ENCODE measurements at places on chromosomes 16 and 17. TPM values are rescaled to one million over a fixed set of nuclear protein-coding genes. Genes with fewer than 3 reads are reported as not detected.

DNA sequence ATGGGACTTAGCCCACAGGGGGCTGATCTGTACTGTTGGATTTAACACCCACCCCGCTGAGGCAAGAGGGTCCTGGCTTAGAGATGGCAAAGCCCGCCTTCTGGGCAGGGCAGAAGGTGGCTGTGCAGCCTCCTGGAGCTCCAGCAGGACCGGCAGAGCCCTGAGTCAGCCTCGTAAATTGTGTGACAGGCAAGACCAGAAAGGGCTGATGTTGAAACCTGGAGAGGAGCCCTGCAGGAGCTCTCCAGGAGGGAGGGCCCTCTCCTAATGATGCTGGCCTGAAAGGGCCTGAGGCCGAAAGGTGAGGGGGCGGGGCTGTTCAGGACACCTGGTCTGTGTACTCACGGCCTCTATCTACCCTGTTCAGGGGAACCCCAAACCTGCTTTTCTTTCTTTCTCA lies 22.5 kb upstream of the MYO15B start:
- H3K36me3 ChIP-seq: peaks cover 9% of the 10 kb centered on the region
- H3K4me3 ChIP-seq: no peak overlapping the region
- H3K27me3 ChIP-seq: no peaks in the 10 kb centered on the region
- DNase-seq: no peak
- H3K4me1 ChIP-seq: peaks cover 10% of the 10 kb centered on the region

DNA sequence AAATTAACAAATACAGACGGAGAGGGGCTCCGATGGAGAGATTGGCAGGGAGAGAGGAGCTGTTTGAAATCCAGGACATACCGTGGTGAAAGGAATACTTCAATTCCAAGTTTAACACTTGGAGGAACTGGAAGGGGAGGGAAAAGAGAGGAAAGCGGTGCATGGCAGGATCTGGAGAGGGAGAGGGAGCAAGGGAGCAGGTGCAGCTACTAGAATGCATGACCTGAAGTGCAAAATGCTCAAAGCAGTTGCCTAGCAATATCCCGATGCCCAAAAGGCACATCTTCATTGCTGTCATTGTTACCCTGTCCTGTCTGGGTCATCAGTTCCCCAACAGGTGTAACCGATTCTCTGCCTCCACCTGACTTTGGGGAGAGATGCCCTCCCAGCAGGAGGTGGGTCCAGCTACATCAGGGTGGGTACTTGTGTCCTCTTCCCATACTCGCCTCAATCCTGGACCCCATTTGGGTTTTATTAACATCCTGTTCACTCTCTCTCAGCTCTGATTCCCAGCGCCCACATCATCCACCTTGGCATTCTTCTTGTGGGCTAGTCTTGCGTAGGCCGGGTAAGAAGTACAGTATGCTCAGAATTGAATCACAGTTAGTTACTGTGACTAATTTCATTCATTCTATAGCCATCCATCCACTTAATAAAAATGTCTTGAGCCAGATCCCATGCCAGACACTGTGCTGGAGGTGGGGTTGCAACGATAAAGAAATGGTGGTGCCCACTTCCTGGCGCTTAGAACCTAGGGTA lies 37.4 kb upstream of the EMP2 start:
- no peaks in the 10 kb centered on the region for H3K36me3 ChIP-seq
- H3K27ac ChIP-seq: no peak overlapping the region
- peaks cover 20% of the 10 kb centered on the region for H3K27me3 ChIP-seq
- H3K4me3 ChIP-seq: no peak overlapping the region

DNA sequence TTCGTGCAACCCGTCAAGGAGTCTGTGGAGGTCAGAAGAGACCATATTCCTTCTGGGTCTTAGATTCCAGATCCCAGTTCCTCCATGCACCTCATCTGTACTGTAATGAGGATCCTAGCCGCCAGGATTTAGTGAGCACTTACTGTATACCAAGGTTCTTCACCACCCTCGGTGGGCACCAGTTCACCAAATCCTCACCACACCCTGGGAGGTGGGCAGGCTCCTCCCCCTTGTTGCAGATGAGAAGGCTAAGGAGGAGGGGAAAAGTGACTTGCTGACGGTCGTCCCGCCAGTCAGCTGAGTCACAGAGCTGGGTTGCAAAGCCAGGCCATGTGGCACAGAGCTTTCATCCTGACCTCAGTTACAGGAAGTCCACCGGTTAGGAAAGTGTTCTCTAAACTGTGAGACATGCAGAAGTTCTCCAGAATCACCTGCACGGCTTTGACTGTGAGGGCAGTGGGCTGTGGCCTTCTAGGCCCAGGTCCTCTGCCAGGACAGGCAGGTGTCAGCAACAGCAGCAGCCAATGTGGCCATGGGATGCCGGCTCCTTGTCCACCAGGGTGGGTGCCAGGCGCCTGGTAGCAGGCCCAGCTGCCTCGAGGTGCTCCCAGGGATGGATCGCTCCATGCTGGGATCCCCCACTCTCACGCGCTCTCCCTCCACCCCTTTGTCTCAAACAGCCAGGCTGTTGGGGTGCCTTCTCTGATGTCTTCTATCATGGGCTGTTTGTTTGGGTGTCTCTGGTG lies 240.3 kb upstream of the GSE1 start:
- H3K27ac ChIP-seq: no peak overlapping the region
- H3K36me3 ChIP-seq: no peaks in the 10 kb centered on the region

DNA sequence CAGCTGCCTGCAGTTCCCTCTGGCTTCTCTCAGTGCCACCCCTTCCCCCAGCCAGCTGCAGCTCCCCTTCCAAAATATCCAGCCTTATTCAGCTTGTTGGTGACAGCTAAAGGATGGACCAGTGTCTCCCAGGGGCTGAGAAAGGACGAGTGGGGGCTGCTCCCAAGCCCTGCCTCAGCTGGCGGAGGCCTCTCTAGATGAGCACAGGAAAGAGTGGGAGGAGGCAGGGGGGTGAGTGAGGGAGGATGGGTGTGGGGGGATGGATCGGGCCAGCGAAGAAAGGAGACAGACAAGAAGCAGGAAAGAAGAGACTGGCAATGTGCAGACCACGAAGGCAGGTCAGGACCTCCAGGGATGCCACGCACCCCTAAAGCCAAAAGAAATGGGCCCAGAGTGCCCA lies 17.5 kb downstream of the PIPOX start:
- no peaks in the 10 kb centered on the region for H3K36me3 ChIP-seq
- H3K27ac ChIP-seq: no peak overlapping the region
- H3K27me3 ChIP-seq: no peaks in the 10 kb centered on the region

- no peak overlapping the region for H3K27ac ChIP-seq
- H3K36me3 ChIP-seq: peaks cover 19% of the 10 kb centered on the region
- H3K27me3 ChIP-seq: no peaks in the 10 kb centered on the region
- no peak overlapping the region for H3K4me3 ChIP-seq
- H3K4me1 ChIP-seq: peaks cover 4% of the 10 kb centered on the region
Measured at GRCh38 chr17:28193241-28193640, 125.8 kb upstream of the TMEM97 start.

DNA sequence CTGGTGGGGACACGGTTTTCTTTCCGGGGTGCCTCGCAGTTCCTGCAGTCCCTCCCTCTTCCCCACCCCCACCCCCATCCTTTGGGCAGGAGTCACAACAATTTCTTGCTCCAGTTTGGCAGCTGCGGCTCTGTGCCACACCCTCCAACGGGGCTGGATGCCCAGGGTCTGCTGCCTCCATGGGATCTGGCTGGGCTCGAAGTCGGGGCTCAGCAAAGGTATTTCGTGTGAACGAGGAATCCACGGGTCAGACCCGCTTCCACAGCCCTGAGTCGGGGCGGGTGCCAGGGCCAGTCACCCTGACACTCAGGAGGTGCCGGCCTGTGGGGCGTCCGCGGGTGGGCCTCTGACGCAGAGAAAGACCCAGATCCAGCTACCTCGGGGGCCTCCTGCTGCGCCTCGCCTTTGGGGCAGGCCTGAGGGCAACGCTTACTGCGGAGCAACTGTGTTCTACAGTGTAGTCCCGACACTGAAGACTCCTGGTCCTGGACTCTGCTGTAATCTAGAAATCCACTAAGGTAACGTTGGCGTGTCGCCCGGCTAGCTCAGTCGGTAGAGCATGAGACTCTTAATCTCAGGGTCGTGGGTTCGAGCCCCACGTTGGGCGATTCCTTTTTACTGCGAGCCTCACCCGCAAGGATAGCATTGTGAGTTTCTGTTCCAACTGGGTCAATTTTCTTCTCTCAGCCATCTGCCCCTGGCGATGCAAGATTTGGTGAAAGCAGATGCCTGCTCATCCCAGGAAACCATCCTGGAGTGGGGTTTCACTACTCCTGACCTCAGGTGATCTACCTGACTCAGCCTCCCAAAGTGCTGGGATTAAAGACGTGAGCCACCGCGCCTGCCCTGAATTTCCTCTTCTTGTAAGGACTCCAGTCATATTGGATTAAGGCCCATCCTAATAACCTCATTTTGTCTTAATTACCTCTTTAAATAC lies 12.6 kb upstream of the OR1F1 start:
- no peak overlapping the region for H3K4me3 ChIP-seq
- H3K36me3 ChIP-seq: no peaks in the 10 kb centered on the region
- peaks cover 61% of the 10 kb centered on the region for H3K27me3 ChIP-seq
- peaks cover 43% of the 10 kb centered on the region for H3K4me1 ChIP-seq
- no peak overlapping the region for H3K27ac ChIP-seq

DNA sequence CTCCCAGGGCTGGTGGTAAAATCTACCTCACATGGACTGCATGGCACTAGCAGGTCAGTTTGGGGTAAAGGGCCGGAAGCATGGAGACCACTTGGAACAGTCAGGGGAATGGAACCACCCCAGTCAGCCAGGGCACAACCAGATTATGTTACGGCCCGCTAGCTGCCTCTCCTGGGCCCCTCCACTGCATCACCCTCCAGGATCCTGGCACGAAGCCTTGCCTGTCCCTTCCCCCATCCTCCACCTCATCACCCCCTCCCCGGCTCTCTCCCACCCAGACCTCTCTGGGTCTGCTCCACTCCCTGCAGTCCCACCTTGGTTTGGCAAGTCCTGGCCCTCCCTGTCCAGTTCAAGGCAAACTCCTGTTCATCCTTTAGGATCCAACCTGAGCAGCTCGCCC lies 91.7 kb downstream of the CLEC16A start:
- no peaks in the 10 kb centered on the region for H3K4me1 ChIP-seq
- H3K27me3 ChIP-seq: no peaks in the 10 kb centered on the region
- no peak overlapping the region for H3K27ac ChIP-seq
- no peak overlapping the region for H3K4me3 ChIP-seq
- DNase-seq: no peak

DNA sequence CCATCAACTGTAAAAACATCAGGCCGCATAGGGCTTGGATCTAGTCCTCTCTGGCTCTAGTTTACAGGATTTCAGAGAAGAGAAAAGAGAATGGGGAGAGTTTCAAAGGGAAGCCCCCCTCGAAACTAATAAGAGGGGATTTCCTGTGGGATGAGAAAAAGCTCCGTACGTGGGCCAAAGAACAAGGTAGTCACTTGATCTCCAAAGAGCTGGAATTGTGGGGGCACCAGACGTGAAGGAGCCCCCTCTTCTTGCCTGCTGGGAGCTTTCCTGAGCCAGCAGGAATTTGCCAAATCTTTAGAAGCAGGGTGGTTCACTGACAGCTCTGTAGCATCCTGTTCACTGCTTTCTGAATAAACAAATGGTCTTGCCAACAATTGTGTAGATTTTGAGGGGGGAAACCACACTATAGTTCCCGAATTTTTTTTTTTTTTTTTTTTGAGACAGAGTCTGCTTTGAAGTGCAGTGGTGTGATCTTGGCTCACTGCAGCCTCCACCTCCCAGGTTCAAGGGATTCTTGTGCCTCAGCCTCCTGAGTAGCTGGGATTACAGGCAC lies 7.0 kb upstream of the TMIGD1 start:
- no peak for DNase-seq
- no peaks in the 10 kb centered on the region for H3K4me1 ChIP-seq
- H3K27ac ChIP-seq: no peak overlapping the region
- H3K27me3 ChIP-seq: no peaks in the 10 kb centered on the region

DNA sequence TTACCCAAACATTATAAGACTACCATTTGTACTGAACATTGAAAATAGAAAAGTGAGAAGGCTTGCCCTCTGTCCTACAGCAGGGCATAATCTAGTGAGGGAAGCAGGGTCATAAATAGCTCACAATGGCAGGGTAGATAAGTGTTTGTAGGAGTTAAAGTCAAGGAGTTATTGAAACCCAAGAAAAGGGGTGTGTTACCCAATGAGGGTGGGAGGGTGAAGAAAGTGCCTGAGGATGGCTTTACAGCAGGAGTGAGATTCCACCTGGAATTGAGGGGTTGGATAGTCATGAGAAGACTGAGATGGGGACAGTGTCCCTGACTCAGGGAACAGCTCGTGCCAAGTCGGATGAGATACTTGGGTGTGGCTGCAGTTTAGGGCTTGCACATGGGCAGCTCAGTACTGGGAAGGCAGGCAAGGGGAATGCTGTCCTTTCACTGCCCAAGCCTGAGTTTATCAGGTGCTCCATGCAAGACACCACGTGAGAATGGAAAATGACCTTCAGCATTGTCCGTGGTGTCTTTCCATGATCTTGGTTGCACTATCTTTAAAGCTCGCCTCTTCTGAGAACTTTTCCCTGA lies 393.2 kb upstream of the MAF start:
- H3K27me3 ChIP-seq: no peaks in the 10 kb centered on the region
- H3K36me3 ChIP-seq: no peaks in the 10 kb centered on the region
- no peak for DNase-seq
- no peak overlapping the region for H3K4me3 ChIP-seq

DNA sequence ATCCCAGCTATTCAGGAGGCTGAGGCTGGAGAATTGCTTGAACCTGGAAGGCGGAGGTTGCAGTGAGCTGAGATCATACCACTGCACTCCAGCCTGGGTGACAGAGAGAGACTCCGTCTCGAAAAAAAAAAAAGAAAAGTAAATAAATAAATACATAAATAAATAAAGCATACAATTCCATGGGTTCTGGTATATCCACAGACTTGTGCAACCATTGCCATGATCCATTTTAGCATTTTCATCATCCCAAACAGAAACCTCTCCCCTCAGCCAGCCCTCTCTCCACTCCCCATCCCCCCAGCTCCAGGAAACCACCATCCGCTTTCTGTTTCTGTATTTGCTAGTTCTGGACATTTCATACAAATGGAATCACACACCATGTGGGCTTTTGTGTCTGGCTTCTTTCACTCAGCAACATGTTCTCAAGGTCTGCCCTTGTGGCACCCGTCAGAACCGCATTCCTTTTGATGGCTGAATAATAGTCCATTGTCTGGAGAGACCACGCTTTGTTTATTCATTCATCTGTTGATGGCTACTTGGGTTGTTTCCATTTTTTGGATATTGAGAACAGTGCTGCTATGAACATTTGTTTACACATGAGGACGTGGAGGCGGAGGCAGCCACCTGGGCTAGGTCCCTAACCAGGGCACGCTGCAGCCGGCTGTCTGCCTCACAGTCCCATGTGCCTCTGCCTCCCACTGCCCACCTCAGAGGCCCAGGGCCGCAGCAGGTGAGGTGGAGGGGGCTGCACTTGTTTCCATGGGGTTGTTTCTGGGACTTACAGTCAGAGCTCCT lies 76.2 kb downstream of the NT5M start:
- H3K36me3 ChIP-seq: no peaks in the 10 kb centered on the region
- DNase-seq: no peak
- H3K27ac ChIP-seq: no peak overlapping the region
- no peaks in the 10 kb centered on the region for H3K4me1 ChIP-seq

LGALS9C gene
- total RNA-seq: 0.44 TPM

KRTAP9-8 gene
- not detected for total RNA-seq

TAT gene
- not detected for total RNA-seq

NTN3 gene
- total RNA-seq: not detected

PROCA1 gene
- 26.8 TPM for total RNA-seq

Data from B cell (primary cell).